ENCODE measurements at places on chromosomes 7 and 10. TPM values are rescaled to one million over a fixed set of nuclear protein-coding genes. Genes with fewer than 3 reads are reported as not detected.
A peak's percentile ranks its signal among the peaks of the same experiment; 100 is the strongest.

DNA sequence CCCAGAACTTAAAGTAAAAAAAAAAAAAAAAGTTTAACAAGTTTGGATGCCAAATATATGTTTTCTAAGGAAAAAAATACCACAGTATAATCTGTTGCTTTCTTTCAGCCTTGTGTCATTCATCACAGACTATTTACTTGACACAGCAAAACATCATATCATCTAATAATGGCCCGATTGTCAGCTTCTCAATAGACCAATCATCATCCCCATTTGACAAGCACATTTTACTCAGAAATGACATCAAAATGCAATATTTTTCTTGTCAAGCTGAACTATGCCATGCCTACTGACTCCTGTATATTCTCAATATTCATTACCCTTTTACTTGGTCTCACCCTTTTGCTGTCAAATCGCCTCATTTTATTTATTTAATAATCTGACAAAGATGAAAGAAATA lies 249.7 kb downstream of the NRG3 start:
- DNase-seq = no peak

- DNase-seq = peak; percentile 58
Observed at GRCh38 chr10:132685101-132685891, 100.7 kb downstream of the NKX6-2 start.

- peak; percentile 83 for DNase-seq
Observed at GRCh38 chr7:84529480-84530205, 335.1 kb upstream of the SEMA3A start.

DNA sequence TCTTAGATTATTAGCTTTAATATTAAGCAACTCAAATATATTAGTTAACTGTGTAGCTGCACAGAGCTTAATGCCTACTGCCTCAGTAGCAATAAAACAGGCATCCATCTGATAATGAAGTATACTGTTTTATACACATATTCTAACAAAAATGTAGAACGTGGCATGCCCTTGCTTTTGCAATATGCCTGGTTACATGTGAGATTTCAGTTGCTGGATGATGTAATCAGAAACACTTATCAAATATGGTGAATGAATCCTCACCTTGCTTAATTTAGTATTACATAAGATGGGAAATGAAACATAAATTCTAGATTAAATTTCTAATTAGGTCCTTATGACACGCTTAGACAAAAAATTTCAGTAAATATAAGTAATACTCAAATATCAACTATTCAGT lies 8.0 kb downstream of the DNAJC1 start:
- DNase-seq = peak; percentile 30

The GJD4 gene
- total RNA-seq = not detected

GRCh38 chr7:17492437-17492836 lies 194.0 kb downstream of the AHR start:
- DNase-seq = no peak

GRCh38 chr7:102444961-102445673 lies 11.7 kb downstream of the ORAI2 start:
- no peak for DNase-seq

DNA sequence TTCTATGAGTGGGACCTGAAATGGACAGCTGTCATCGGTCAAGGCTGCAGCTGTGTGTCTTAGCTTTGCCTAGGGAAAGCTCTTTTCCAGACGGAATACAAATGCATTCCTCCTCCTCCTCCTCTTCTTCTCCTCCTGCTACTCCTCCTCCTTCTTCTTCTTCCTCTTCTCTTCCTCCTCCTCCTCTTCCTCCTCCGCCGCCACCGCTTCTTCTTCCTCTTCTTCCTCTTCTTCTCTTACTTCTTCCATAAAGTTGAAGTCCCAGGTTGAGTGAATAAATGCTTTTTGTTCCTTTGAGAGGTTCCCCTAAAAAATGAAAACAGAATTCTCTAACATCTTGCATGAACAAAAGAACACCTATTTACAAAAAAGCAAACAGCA lies 28.7 kb downstream of the KLF6 start:
- DNase-seq = no peak

- no peak for DNase-seq
Observed at GRCh38 chr7:34022626-34023025, 117.3 kb downstream of the BMPER start.

- no peak for DNase-seq
Observed at GRCh38 chr10:44930904-44931620, 19.9 kb downstream of the TMEM72 start.

DNA sequence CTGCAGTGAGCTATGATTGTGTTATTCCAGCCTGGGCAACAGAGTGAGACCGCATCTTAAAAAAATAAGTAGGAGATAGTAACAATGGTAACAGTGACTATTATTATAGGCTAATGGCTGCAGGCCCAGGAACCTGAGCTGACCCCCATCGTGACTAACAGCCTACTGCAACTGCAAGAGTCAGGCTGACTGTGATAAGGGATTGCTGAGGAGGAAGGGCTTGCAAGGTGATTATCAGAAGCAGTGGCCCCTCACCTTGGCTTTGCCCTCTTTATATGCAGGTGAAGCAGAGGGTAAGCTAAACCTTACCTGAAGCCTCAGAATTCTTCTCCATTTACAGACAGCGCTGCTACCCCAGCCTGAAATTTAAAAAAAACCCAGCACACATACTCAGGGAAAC lies 83.9 kb upstream of the SDK1 start:
- DNase-seq = peak; percentile 61

GRCh38 chr10:104209575-104210198 lies 22.5 kb downstream of the CFAP43 start:
- DNase-seq = peak; percentile 39

The SAMD9 gene
- 15.6 TPM for total RNA-seq

GRCh38 chr10:97764519-97764931 lies 7.3 kb downstream of the SFRP5 start:
- DNase-seq = no peak

DNA sequence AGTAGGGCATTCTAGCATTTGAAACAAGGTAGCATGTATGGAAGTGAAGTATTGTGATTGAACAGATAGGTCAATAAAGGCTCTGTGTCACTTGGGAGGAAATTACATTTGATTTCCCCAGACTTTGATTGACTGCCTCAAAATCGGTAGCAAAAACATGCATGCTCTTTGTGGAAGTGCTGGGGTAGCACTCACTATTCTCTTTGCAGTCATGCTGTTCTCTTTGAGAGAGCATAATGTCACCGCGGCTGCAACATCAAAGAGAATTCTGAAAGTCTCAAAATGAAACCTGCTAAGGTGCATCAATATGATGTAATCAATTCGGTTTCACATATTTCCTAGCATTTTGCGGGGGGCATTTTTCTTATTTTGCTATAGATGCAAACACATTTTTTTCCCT lies 64.2 kb downstream of the ARMC3 start:
- DNase-seq = no peak

DNA sequence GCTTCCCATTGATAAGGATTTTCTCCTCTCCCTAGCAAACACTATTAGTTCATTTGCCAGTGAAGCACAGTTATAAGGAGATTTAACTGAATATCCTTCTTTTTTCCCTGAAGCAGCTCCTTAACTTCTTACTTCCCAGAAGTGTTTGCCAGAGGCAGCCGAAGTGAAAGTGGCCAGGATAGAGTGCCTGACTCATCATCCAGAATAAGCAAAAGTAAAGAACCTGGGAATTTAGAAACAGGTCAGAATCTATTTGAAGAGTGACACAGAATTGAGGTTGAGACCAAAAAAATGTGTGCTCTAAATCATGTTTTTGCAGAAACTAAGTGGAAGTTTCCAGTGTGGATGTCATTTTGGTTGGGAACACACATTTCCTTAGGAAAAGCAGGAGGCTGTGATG lies 249.6 kb upstream of the VWC2 start:
- no peak for DNase-seq

- no peak for DNase-seq
Observed at GRCh38 chr10:27655296-27655695, 90.3 kb downstream of the MKX start.

GRCh38 chr7:17408245-17408903 lies 109.9 kb downstream of the AHR start:
- peak; percentile 95 for DNase-seq

- DNase-seq = no peak
Observed at GRCh38 chr10:132850246-132850645, 64.3 kb upstream of the NKX6-2 start.

DNA sequence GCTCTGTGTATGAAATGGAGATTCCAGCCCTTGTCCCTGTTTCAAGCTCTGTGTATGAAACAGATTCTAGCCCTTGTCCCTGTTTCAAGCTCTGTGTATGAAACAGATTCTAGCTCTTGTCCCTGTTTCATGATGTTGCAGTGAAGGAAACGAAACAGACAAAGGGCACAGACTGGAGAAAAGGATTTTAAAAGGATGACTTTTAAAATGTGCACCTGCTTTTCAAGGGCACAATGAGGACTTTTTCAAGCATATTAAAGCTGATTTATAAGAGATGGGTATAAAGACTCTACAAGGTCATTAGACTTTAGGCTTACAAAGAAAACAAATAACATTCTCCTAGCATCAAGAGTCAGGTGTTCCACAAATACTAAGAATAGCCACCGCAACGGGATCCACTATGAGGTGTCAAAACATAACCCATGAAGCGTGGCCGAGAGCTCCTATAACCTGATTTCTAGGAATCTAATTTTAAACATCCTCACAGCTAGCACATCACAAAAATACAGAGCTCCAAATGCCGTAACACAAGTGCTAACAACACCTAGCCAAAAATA lies 29.0 kb downstream of the DIP2C start:
- no peak for DNase-seq

- DNase-seq = no peak
Observed at GRCh38 chr10:43130770-43131171, 7.5 kb upstream of the CSGALNACT2 start.

DNA sequence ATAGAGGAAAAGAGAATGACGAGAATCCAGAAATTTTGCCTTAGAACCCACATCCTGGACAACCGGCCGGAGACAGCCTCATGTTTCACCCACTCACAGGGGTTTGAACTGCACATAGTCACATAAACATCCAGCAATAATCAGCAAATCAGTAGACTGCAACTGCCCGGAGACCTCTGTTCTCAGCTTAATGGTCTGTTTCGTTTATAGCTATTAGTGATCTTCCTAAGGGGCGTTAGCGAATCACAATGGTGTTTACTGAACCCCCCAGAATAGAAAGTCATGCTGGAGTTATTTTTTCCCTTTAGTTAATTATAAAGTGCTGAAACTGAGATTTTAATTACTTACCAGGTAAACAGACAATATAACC lies 98.4 kb downstream of the SFMBT2 start:
- DNase-seq = peak; percentile 16

- DNase-seq = no peak
Observed at GRCh38 chr7:125611582-125611981, 682.0 kb upstream of the POT1 start.

- DNase-seq = no peak
Observed at GRCh38 chr10:104033966-104034365, 51.7 kb downstream of the COL17A1 start.
